Hematopoietic multipotent progenitor cell treated with erythropoietin and hydrocortisone succinate and interleukin-3 and kit ligand, for 15 days (in vitro differentiated cells): ENCODE measurements at places on chromosomes 12 and 14.

DNA sequence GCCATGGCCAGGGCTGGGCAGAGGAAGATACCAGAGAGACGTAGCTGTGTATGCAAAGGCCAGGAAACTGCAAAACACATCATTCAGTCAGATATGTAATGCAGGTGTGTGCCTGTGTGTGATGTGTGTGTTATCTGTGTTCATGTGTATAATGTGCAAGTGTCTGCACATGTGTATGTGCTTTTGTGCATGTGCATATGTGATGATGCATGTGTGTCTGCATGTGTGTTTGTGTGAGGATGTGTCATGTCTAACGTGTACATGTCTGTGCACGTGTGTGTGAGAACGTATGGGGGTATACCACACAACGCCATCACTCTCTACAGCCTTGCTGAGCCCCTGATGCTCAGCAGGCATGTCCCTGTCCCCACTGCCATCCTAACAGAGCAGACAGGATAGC lies 9.7 kb downstream of the DIO3 start:
- DNase-seq, result no peak

DNA sequence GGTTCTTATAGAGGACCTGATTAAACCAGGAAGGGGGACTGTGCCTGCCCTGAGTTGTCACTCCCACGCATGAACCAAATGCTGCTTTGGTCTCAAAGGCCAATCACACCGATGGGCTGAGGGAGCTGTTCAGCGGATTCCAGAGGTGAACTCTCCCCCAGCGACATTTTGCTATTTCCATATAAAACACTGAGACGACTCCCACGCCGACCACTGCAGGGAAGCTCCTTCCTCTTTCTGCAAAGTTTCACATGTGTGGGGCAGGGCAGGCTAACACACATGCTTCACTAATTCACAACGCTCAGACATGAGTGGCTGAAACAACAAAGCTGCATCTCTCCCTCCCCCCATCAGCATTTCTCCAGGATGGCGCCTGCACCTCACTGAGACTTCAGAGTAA lies 37.8 kb upstream of the TMEM132D start:
- DNase-seq, result no peak

GRCh38 chr12:123102366-123102765 lies 48.5 kb downstream of the PITPNM2 start:
- no peak for DNase-seq

DNA sequence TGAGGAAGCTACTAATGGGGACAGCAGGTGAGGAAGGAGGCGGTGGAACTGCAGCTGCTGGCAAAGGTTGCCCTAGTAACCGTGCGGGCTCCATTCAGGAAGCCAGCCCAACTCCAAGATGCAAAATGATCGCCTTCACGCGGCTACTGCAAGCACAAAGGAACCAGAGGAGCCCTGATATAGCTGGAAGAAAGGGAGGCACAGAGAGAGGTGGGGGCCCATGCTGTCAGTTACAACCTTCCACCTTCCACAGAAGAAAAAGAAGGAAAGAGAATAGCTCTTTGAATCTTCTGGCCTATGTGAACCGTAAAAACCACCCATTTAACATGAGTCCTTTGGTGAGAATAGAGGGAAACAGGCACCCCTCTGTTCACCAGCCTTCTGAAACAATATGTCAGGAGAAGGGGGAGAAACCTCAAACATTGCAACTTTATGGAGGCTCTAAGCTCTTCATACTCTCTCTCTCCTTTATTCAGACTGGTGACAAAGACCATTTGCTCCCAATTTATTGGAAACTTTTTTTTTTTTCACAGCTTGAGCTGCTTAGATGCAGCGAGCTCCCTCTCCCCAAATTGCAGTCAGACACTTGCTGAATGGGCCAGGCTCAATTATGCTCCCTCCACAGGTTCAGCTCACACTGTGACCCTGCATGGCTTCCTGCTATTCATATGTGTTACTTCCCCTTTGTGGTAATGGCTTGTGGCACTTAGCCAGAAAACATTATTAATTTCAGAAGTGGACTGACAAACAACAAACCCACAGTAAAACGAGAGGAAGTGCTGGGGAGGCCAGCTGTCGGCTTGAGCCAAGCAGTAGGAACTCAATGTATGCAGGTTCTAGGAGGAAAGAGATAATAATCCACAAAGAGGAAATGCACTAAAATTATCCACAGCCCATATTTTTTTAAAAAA lies 6.2 kb downstream of the DUSP6 start:
- no peak for DNase-seq

DNA sequence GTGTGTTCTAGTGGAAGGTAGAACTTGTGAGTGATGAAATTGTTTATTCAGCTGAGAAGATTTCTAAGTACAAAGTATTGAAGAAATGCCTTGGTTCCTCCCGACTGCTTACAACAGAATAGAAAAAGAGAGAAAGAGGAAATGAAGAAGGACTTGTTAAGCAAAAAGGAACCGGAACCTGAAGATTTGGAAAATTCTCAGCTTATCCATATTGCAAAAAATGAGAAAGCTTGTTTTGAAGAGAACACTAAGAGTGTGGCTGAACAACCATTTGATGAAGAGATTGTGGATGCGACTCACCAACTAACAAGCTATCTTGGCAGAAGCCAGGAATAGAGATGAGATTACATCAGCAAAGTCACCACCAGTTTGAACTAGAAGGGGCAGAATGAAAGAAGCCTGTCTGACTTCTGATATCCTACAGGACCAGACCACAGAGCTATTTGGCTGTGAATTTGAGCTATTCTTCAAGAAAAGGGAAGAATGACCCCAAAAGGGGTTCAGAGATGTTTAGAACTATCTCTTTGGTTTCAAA lies 15.1 kb downstream of the NDUFA9 start:
- DNase-seq, result no peak

DNA sequence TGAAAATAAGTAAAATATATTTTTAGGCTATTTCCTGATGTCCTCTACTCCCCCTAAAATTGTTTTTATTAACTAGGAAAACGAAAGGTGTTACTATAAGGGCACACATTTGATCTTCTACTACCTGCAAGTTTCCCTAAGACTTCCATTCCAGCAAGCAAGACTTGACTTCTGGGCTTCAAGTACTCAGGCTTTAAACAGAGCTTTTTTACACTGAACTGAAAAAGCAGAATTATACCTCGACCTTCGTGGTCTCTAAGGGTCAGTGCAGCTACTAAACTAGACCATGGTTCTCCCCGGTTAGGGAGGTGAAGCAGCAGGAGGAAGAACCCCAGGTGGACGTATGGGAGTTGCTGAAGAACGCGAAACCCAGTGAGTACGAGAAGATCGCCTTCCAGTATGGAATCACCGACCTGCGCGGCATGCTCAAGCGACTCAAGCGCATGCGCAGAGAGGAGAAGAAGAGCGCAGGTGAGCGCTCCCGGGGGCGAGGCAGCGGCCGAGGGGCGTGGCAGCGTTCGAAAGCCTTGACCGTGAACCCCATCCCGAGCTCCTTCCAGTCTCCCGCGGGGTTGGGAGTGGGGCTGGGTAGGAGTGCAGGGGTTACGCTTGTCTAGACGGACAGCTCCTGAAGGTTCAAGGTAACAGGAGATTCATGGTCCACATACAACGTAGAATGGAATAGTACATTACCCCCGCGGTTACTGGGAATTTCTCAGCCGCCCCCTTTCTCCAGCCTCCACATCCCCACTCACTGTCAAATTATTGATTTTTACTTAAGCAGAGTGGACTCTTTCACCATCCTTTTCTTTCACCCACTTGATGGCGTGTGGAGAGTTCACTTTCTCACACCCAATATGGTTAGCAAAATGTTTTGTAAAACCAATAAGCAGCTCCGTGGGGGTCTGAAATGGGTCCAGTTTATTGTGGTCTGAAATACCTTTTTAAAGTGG lies 47.6 kb downstream of the MYBPC1 start:
- DNase-seq, result no peak

- DNase-seq, result no peak
These were observed 96.3 kb downstream of the TSPAN8 start for GRCh38 chr12:71061451-71061850.

- no peak for DNase-seq
These were observed 440.1 kb upstream of the FAR2 start for GRCh38 chr12:28708918-28709371.

- DNase-seq, result no peak
These were observed 140.2 kb downstream of the BCAT1 start for GRCh38 chr12:24808651-24809050.

- DNase-seq, result no peak
These were observed 178.1 kb upstream of the DDHD1 start for GRCh38 chr14:53331247-53331646.

- DNase-seq, result peak; percentile 38
These were observed 4.7 kb upstream of the RHOF start for GRCh38 chr12:121797937-121798786.

DNA sequence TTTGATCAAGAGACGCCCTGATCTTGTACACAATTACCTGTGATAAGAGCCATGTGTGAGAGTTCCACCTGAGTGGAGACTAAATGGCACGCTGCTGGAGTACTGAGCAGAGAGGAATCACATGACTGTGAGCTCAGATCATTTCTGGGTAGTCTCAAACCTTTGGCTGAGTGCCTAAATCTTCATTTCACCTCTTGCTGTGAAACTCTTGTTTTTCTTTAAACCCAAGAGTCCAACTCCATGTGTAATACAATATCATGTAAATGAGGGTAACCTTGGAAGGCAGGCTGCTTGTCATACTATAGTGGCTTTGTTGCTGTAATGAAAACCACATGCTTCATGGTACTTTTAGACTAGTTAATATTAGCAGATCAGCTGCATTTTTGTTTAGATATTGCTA lies 156.9 kb downstream of the CAND1 start:
- DNase-seq, result no peak

DNA sequence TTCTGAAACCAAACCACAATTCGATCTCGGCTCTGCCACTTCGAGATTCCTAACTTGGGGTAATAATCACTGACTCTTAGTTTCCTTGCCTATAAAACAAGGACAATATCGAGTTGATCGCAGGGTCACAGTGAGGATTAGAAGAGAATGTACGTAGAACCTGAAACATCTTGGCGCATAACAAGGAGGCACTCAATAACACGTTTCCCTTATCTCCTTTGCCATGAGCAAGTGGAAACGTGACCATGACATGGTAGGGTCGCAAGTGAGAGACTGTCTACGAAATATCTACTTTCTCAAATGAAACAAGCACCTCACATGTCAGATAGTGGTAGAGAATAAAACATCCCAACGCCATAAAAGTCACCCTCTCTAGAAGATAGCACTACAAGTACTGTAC lies 2.3 kb downstream of the DICER1 start:
- DNase-seq, result peak; percentile 16

DNA sequence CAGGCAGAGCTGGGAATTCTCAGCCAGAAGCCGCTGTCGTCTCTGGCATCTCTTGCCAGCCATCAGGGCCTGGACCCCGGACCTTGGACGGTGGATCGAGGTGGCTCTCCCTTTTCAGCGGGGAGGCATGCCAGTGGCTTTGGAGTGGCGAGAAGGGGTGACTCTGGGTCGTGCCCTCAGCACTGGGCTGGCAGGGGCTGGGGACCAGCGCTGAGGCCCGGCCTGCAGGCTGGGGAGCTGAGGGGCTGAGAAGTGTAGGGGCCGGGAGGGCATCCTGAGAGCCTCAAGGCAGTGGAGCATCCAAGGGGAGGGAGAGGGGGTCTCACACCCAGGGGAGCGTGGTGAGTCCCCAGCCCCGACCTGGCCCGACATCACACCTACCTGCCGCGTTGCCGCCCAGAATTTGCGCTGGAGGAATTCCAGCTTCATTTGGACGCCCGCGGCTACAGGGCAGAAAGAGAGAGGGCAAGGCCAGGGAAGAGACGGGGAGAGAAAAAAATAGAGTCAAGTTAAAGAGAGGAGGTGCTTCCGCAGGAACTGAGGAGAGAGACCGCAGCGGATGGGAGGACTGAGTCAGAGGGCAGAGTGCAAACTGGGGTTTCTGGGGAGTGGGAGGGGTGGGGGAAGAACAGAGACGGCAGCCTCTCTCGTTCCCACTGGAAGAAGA lies 9.0 kb upstream of the LRTM2 start:
- DNase-seq, result no peak

GRCh38 chr12:46386877-46387629 lies 14.5 kb upstream of the SLC38A2 start:
- DNase-seq, result no peak
